Muscle of back (tissue), 13 donors: ENCODE measurements at places on chromosomes 12 and 14. TPM values are rescaled to one million over a fixed set of nuclear protein-coding genes. Genes with fewer than 3 reads are reported as not detected.

DNA sequence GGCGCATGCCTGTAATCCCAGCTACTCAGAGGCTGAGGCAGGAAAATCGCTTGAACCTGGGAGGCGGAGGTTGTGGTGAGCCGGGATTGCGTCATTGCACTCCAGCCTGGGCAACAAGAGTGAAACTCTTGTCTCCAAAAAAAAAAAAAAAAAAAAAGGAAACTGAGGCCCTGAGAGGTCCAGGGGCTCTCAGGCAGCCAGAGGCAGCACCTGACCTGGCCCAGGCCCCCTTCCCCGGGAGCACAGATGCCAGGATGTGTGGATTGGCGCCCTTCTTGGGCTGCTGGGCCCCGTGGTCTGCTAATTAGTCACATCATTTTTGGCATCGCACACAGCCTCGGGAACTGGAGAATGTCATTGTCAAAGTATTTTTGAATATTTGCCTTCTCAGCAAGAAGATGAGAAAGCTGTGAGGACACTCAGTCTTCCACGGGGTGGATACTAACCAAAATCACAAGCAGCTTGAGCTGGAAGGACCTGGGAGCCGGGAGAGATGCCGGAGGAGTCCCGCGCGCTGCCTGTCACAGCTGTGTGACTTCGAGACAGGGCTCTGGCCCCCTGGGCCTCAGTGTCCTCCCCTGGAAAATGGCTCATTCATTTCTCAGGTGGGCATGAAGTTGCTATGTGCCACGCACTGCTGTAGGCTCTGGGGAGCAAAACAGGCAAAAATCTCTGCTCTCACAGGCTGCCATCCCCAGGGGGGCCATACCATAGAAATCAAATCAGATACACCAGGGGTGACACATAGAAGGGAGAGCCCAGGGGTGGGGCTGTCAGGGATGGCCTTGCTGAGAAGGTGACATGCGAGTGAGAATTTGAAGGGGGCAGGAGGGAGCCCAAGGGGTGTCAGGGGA, 12.5 kb upstream of the RCOR1 start:
- peak; percentile 45 for DNase-seq

GRCh38 chr12:111443086-111443485, 37.4 kb downstream of the SH2B3 start:
- no peak for DNase-seq

- no peak for DNase-seq
Measured at GRCh38 chr12:6189028-6189427, 11.2 kb upstream of the CD9 start.

GRCh38 chr12:6635856-6636531, at the start of gene LPAR5:
Gene LPAR5 (minus strand): TSS chr12:6635959. CDS start chr12:6621248, 14,711 bp downstream.
- DNase-seq: peak; percentile 27

DNA sequence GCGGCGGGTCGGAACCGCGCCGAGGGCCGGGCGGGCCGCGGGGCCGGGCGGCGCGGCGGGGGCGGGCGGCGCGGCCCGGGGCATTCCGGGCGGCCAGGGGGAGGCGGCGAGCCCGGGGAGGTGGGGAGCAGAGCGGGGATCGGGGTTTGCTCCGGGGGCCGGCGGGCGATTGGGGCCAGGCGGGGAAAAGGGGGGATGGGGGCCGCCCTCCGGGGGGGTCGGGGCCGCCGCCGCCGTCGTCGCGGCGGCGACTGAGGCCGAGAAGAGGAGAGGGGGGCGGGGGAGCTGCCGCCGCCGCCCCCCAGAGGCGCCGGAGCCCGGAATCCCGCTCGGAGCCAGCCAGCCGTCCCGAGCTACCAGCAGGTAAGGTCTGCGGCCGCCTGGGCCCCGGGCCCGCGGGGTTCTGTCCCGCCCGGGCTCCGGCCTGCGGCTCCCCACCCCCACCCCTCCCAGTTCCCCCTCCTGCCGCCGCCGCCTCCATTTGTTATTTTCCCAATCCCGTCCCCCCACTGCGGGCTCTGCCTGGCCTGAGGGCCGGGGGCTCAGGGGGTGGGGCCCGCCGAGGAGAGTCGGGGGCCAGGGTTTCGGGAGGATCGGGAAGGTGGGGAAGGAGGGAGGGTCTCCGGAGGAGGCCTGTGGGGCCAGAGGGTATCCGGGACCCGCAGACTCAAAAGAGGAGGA, 403 bp downstream of the ATN1 start:
- DNase-seq: no peak

DNA sequence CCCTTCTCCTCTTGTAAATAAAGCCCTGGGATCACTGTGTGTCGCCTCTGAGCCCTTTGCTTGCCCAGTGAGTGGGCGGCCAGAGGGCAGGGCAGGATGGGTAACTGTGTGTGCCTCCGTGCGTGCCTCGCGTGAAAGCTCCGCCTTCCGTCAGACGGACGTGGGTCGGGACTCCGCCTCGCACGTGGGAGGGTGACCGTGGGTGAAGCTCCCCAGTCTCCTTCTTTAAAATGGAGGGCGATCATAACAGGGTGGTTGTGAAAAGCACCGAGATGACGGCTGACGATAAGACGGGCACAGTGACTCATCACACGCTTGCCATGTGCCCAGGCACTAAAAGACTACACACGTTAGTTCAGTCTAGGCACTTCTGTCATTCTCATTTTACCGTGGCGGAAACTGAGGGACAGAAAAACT, 9.2 kb downstream of the PHB2 start:
- DNase-seq: no peak

DNA sequence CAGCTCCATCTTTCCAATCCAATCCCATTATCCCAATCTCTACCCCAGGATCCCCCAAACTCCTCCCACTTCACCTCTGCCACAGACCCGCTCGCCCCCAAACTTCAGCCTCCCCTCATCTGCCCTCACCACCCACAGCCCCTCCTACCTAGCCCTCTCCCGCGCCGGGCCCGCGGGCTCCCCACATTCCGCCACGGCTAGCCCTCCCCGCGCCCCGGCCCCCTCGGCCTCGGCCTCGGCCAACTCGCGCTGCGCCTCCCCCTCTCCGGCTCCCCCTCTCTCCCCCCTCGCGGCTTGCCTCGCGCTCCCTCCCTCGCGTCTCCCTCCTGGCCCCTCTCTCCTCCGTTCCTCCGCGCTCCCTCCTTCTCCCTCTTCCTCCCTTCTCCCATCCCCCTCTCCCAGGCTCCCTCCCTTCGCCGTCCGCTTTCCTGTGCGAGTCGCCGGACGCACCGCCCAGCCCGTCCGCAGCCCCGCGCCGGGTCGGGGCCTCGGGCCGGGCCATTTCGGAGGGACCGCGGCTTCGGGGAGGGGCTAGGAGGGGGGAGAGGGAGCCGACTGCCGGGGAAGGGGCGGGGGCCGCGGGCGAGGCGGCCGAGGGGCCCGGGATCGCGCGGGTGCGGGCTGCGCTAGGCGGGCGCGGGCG, at the start of gene ATN1:
Gene ATN1, plus strand, starts transcription at position 581 of the 643 bp plus-strand sequence. CDS start 6,043 bp downstream, outside the sequence.
- DNase-seq: peak; percentile 97

DNA sequence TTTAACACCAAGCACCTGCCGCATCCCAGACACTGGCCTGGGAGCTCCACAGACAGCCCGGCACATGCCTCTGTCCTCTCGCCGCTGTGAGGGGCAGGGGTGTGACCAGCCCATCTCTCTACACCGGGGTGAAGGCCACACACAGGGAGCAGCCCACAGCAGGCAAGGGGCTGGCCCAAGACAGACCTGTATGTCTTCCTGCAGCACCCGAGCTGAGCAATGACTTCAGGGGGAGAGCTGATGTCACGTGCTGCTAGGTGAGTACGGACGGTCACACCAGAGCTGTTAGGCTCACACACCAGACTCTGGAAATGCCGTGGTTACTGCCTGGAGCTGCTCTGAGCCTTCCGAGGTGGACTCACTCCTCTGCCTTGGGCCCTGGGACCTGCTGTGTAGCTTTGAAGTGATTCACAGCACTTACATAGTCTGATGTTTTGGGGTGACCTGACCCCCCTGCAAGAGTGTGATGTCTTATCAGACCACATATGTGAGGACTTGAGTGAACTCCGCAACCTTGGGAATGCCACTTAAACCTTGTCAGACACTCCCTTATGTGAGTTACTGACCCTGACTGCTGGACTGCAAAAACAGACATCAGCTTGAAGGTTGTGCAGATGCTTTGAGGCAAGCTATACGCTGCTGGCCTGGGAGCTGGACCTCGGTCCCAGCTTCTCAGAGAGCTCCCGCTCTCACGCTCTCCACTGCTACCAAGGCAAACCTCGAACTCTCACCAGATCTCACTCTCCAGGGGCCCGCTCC, 1.8 kb downstream of the XRCC3 start:
- no peak for DNase-seq

- no peak for DNase-seq
Measured at GRCh38 chr12:42732908-42733411, 143.4 kb upstream of the PRICKLE1 start.

DNA sequence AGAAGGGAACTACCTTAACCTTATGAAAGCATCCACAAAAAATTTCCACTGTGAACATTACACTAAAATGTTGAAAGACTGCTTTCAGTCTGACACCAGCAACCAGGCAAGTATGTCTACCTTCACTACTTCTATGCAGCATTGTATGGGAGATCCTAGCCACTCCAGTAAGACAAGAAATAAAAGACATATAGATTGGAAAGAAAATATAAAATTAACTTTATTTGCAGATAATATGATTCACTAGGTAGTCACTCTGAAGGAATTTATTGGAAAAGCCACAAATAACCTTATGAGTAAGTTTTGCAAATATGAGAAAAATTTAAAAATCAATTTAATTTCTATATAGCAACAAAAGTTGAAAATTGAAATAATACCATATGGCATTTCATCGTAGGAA, 172.0 kb downstream of the RERGL start:
- no peak for DNase-seq

GRCh38 chr12:120640861-120641833, 721 bp downstream of the CABP1 start:
- DNase-seq: peak; percentile 55

ALX1 gene
- polyA plus RNA-seq: 0.18 TPM

B3GNT4 gene
- polyA plus RNA-seq: 0.44 TPM

BTBD6 gene
- 35.4 TPM for polyA plus RNA-seq
